ENCODE measurements at places on chromosomes 1 and 21.
A peak's percentile ranks its signal among the peaks of the same experiment; 100 is the strongest.

DNA sequence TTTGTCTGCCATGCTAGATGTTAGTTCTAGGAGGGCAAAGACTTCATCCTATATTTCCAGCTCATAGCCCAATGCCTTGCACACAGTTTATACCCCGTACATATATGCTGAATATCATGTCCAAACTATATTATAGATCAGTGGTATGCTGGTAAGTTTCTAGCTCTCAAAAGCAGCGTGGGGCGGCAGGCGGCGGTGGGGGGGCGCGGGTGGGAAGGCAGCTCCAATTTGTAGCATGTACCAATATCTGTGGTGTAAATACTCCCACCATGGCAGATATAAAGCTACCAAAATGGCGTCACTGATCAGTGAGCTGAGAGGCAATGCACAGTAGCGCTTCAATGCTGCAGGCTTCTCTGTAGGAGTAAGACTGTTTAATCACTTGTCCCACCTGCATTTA, 77.1 kb downstream of the PATJ start:
- no peak for DNase-seq

- DNase-seq: no peak
Measured at GRCh38 chr1:208068407-208068806, 157.5 kb upstream of the CD34 start.

DNA sequence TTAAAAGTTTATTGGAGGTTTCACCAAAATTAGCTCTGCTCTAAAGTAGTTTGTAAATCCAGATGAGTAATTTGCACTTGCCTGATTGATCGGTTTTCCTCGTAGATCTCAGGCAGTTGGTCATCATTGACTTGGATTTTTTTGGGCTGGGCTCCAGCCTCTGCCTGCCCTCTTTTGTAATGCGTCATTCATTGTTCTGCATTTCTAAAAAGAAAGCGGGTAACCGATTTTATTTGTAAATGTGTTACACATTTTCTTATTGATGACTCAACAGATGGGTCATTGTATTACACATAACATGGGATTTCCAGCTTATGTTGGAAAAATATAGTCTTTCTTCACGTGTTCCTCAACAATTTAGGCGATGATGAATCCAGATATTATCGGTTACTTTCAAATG, 5.5 kb downstream of the ETS2 start:
- no peak for DNase-seq

- DNase-seq: no peak
Measured at GRCh38 chr1:78214334-78214733, 168.6 kb downstream of the GIPC2 start.

DNA sequence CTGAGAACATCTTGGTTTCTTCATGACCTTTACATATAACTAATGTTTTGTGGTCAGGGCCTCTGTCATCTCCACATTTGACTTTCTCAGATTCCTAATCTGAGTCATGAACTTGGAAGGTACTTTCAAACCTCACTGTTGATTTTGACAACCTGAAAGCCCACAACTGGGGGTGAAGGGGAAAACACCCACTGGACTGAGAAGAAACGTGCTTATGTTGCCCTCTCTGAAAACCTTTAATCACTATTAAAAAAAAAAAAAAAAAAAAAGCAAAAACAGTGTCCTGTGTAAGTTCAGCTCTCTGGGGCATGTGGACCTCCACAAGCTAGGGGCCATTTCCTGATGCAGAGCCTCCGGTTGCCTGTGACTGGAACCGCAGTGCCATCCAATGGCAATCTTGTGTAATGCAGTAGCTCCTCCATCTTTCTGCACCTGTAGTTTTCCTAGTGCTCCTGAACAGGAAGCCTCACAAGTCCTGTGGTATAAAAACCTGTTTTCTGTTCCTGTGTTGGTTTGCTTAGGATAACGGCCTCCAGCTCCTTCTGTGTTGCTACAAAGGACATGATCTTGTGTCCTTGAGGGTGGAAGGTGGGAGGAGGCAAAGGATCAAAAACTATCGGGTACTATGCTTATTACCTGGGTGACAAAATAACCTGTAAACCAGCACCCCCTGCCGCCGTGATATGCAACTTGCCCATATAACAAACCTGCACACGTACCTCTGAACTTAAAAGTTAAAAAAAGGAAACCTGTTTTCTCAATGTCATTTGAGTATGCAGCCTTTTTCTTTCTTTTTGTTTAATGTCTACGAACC, 124.5 kb downstream of the ZNF648 start:
- DNase-seq: no peak

DNA sequence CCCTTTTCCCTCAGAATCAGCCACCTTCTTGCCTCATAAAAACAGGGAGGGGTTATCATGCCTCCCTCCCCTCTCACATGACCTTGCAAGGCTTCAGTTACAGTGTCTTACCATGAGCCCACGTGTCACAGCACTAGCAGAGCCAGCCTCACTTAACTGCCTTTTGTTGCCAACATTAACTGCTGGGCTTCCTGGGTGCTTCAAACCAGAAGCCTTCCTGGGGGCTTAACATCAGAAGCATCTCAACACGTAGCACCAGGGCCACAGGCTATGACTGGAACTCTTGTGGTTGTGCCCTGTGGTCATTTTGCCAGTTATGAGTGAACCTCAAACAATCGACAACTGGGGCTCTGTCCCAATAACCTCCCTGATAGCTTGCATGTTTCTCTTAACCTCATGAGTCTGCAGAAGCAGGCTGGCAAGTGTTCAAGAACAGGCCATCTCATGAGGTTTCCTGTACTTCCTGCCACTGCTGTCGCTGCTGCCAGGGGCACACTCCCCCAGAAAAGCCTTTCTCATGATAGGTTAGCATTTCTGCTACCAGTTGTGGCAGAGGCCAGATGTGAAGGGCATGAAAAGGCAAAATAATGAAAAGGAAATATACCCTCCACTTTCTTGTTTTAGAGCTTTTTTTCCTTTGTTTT, 132.2 kb downstream of the GLUL start:
- DNase-seq: peak; percentile 25

- no peak for DNase-seq
Measured at GRCh38 chr1:151290709-151291303, 8.7 kb downstream of the ZNF687 start.

GRCh38 chr1:10765304-10765703, 31.1 kb downstream of the CASZ1 start:
- DNase-seq: no peak
